ENCODE measurements at places on chromosomes 7 and 10. TPM values are rescaled to one million over a fixed set of nuclear protein-coding genes. Genes with fewer than 3 reads are reported as not detected.
A peak's percentile ranks its signal among the peaks of the same experiment; 100 is the strongest.

DNA sequence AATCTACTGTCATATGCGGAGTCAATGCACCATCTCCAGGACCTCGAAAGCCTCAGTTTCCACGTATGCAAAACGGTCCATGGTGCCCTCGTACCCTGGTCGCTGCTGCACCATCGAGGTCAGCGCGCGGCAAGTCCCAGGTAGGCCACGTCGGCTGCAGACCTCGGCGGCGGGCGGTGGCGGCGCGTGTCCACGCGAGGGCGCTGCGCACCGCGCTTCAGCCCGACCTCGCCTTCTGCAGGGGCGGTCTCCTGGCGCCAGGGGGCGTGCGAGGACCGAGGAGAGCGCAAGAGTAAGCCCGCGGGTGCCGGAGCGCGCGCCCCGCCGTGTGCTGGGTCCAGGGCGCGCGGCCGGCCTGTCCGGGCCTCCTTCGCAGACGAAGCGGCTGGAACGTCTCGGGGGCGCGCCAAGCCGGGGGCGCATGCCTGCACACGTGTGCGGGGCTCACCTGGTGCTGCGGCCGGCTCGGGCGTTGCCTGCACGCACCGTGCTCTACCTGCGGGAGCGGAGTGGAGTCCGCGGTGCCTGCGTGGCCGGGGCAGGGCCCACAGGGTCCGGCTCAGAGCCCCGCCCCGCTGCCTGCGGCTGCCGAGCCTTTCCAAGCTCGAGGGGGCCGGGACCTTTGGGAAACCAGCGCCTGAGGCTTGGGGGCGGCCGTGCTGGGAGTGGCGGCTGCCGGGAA, 54.0 kb downstream of the GLRX3 start:
- peak; percentile 83 for DNase-seq

GRCh38 chr10:73916761-73917470, 6.0 kb downstream of the PLAU start:
- peak; percentile 9 for DNase-seq

DNA sequence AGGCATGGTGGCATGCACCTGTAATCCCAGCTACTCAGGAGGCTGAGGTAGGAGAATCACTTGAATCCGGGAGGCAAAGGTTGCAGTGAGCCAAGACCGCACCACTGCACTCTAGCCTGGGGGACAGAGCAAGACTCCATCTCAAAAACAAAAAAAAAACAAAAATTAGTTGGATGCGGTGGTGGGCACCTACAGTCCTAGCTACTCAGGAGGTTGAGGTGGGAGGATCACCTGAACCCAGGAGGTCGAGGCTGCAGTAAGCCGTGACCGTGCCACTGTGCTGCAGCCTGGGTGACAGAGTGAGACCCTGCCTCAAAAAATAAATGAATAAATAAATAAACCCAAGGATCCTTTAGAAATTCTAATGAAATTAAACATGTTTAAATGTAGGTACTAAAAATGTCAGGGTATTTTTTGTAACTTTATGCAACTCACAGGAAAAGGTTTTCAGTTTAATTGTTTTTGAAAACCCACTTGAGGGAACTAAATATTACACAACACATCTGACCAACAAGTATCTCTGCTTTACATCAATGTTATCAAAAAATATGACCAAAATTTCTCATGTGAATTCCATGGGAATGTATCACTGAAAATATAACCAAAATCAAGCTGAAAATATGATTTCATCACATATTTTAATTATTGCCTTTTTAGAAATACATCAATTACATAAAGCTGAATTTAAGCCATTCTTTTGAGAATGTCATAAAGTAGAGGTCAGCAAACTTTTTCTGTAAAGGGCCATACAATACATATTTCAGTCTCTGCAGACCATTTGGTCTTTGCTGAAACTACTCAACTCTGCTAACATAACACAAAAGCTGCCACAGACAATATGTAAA, 23.9 kb downstream of the UPF2 start:
- no peak for DNase-seq

Gene NPC1L1
- total RNA-seq: not detected

Gene PILRA
- 0.69 TPM for total RNA-seq

Gene IRF5
- total RNA-seq: 0.60 TPM

All from Daoy (cell line).